MCF 10A (cell line): ENCODE measurements at places on chromosomes 3 and 15.

DNA sequence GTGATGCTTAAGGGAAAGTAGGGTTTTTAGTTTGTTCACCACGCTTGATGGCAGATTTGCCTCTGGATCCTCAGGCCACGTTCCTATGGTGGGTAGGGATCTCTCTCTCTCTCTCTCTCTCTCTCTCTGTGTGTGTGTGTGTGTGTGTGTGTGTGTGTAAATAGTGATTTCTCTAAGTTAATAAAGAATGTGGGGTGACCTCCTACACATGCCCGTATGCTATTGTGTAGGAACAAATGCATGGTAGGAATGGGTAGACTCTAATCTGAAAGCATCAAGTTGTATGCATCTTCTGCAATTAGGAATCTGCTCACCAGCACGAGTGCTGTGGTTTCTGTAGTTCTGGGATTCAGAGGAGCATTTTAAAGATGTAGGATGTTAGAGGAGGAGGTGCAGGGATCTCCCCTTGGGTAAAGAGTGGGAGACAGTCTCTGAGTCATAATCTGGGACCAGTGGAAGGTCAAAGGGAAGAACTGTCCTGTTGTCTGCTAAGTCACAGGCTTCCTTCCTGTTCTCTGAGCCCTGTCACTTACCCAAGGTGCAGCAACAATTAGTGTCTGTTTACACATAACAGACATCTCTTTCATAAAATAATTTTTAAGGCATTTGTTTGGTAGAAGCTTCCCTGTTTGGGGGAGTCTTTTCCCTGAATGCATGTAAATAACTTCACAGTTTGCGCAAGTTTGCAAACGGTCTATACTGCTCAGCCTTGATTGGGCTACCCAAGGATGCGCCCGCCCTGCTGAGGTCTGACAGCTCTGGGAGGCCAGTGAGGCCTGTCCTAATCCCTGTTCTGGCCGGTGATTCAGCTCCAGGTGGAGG is 139.8 kb downstream of the IGF1R start:
- peak; percentile 11 for DNase-seq

DNA sequence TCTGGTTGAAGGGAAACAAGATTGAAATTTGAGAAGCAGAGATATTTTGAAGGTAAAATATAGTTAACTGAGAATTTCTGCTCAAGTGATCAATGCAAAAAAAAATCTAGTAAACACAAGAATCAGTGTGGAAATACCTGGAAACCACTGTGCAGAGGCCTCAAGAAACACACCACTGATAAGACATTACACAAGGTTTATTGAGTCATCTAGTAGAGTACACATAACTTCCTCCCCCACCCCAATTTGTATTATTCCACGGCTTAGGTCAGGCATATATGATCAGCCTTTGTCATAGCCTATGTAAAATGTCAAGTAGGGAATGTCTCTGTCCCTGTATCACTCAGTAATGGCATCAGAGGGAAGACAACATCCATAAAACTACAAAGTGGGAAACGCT is 447.8 kb upstream of the BCHE start:
- DNase-seq: peak; percentile 60

- no peak for DNase-seq
Observed at GRCh38 chr3:177481329-177481728, 284.0 kb upstream of the TBL1XR1 start.

DNA sequence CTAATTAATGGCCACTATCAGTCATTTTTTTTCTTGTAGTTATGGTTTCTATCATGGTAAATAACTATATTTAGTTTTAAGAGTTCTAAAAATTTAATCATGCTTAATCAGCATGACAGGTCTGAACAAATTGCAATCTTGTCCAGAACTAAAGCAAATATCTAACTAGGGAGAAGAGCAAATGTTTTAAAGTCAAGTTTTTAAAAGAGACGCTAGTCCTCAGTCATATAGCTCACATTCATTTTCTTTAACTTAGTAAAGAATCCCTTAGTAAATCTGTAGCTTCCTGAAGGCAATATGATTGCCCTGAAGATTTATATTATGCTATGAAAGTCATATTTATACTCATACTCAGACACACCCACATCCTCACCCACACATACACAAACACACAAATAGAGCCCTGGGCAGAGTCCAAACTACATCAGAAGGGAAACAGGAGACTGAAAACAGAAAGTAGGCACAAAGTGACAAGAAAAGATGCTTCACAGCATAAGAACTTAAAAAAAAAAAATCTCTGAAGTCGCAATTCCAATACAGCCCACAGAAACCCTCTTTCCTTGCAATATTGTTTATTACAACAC is 1149.1 kb downstream of the SI start:
- no peak for DNase-seq

DNA sequence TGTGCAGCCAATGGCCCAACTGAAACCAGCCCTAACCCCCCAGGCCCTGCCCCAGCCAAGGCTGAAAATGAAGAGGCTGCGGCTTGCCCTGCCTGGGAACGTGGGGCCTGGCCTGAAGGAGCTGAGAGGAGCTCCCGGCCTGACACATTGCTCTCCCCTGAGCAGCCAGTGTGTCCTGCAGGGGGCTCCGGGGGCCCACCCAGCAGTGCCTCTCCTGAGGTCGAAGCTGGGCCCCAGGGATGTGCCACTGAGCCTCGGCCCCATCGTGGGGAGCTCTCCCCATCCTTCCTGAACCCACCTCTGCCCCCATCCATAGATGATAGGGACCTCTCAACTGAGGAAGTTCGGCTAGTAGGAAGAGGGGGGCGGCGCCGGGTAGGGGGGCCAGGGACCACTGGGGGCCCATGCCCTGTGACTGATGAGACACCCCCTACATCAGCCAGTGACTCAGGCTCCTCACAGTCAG is 11.2 kb downstream of the MAP1A start:
- no peak for DNase-seq

- no peak for DNase-seq
Observed at GRCh38 chr3:120824613-120825012, 82.1 kb downstream of the GTF2E1 start.

- DNase-seq: peak; percentile 86
Observed at GRCh38 chr3:8501371-8502131, at the start of gene LMCD1. Gene LMCD1, plus strand, starts transcription at chr3:8501823. Its CDS starts 116 bp downstream, at chr3:8501939.

- no peak for DNase-seq
Observed at GRCh38 chr15:38475361-38475760, 21.4 kb downstream of the FAM98B start.

DNA sequence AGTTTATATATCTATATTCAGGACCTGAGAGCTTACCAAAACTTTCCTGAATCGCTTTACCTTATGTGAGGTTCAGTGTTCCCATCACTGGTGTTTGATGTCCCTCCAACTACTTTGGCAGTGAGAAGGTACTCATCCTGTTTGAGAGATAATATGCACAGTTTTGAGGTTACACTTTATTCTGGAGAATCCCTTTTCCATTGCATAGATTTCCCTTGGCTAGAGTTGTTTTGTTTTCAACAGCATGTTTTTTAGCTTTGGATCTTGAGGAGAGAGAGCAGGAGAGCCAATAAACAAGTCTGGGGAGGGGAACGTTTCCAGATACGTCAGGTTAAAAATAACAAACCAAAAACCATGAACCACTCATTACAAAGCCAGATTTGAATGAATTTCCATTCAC is 33.6 kb downstream of the CD200 start:
- no peak for DNase-seq

- DNase-seq: no peak
Observed at GRCh38 chr3:107589454-107589853, 66.7 kb downstream of the BBX start.

- no peak for DNase-seq
Observed at GRCh38 chr3:50136714-50137405, 18.3 kb upstream of the SEMA3F start.

GRCh38 chr3:99269606-99270351 is 368.3 kb upstream of the DCBLD2 start:
- peak; percentile 66 for DNase-seq

- DNase-seq: no peak
Observed at GRCh38 chr3:123683505-123684154, 98.8 kb upstream of the HACD2 start.

DNA sequence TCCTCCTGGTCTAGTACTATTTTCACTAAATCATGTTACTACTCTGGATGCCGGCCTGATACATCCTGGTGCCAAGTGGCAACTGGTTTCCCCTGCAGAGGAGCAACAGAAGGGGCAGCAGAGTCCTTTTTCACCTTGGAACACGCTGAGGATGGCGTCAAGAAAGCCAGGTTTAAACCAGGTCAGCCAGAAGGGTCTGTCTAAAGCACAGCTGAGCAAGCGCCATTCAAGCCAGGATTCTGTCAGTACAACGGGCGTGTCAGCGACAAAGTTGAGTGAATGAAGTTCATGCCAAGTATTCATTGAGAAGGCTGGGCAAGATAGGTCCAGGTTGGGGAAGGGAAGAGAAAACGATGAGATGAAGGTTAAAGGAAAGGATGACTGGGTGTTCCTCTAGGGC is 88.2 kb downstream of the FBN1 start:
- DNase-seq: no peak

DNA sequence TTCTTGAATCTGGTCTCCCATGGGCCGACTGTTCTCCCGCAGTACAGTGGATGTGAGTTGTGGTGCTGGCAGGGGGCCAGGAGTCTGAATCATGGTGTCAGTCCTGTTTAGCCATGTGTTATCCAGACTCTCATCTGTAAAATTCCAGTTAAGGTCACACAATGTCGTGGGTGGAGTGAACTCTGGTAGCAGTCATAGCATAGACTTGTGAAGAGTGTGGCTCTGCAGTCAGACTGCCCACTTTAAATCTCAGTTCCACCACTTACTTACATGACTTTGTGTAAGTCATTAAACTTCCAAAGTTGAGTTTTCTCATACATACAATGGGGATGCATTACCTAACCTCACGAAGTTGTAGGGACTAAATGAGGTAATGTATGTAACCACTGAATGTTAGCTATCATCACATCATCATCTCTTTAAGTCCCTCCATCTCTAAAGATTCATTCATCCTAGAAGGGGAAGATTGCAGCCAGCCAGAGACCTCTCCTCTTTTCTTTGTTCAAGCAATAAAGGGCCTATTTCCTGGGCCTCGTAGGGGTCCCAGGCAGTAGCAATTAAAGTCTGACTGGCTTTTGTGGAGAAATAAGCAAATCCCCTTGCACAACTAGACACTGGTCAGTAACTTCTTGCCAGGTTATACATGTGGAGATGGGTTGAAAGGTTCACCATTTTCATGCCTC is 93.9 kb downstream of the PCCB start:
- DNase-seq: peak; percentile 92

GRCh38 chr15:80155001-80155377 is 2.2 kb downstream of the FAH start:
- no peak for DNase-seq

- DNase-seq: no peak
Observed at GRCh38 chr3:110164632-110165369, 827.5 kb upstream of the DPPA4 start.

DNA sequence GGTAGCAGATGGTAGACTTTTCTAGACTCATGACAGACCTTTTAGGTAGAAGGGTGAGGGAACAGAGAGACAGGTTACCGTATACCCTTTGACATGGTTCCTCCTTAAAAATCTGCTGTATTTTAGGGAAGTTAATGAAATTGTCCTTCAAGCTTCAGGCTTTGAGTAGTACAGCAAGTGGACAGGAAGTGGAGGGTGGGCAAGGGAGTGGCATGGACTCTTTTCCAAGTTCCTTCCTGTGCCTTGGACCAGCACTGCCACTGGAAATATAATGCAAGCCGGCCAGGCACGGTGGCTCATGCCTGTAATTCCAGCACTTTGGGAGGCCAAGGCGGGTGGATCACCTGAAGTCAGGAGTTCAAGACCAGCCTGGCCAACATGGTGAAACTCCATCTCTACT is 156.1 kb upstream of the LRRFIP2 start:
- DNase-seq: no peak

- DNase-seq: no peak
Observed at GRCh38 chr3:120495809-120496208, 45.0 kb upstream of the FSTL1 start.

DNA sequence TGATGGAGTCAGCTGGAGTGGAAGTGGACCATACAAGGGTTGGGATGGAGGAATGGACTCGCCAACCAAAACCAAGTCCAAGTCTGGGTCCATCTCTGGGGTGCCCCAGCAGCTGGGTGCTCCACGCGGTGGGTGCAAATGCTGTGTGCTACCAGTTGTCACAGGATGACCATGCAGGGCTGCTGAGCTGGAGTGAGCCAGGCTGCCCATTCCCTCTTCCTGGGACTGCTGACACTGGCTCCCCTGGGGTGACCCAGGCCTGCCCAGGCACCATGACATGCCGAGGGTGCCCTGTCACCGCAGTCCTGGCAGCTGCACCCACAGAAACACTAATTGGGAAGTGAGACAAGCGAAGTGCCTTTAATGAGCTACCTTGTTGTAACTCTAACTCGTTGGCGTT is 140.2 kb downstream of the TPRA1 start:
- DNase-seq: no peak

GRCh38 chr15:92578096-92578835 is 77.3 kb downstream of the FAM174B start:
- no peak for DNase-seq

GRCh38 chr3:128496019-128496601 is 3.1 kb upstream of the GATA2 start:
- DNase-seq: no peak

- DNase-seq: peak; percentile 30
Observed at GRCh38 chr3:186121968-186122367, 13.1 kb upstream of the ETV5 start.

DNA sequence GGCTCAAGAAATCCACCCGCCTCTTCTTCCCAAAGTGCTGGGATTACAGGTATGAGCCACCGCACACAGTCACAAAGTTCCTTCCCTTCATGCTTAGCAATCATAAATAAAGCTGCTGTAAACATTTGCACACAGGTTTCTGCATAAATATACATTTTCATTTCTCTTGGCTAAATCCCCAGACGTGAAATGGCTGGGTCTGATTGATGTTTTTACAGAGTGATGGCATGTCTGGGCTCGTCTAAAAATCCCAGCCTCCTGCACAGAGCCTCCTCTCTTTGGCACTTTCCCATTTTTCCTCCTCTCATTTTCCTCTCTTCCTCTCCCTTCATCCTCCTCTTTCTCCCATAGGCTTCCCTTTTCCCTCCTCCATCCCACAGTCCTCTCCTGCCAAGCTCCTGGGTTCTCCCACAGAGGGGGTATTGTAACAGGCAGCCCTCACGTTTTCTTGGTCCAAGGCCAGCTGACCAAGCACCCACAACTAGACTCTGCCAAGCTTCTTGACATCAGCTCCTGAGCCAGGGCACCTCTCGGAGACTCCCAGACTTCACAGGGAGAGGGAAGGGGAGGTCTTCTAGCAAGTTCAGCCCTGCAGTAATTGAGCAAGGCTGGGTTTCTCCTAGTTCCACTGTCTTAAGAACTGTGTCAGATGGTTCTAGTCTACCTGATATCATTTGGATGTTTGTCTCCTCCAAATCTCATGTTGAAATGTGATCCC is 10.5 kb upstream of the PLA2G4E start:
- peak; percentile 70 for DNase-seq

GRCh38 chr3:105836533-105836932 is 32.3 kb downstream of the CBLB start:
- peak; percentile 39 for DNase-seq

GRCh38 chr15:39061952-39062464 is 497.4 kb upstream of the RASGRP1 start:
- DNase-seq: no peak

GRCh38 chr3:171646357-171647133 is 163.7 kb downstream of the PLD1 start:
- DNase-seq: peak; percentile 55

- no peak for DNase-seq
Observed at GRCh38 chr3:176574786-176575185, 622.5 kb downstream of the TBL1XR1 start.

- no peak for DNase-seq
Observed at GRCh38 chr3:129689036-129689435, 82.6 kb upstream of the PLXND1 start.

GRCh38 chr3:151620071-151620470 is 113.7 kb upstream of the AADACL2 start:
- DNase-seq: no peak

- DNase-seq: no peak
Observed at GRCh38 chr15:28887339-28888174, 1.8 kb downstream of the APBA2 start.
